ENCODE measurements at places on chromosomes 3 and 15.
A peak's percentile ranks its signal among the peaks of the same experiment; 100 is the strongest.

- no peak for DNase-seq
Observed at GRCh38 chr3:123371426-123371825, 77.5 kb downstream of the ADCY5 start.

DNA sequence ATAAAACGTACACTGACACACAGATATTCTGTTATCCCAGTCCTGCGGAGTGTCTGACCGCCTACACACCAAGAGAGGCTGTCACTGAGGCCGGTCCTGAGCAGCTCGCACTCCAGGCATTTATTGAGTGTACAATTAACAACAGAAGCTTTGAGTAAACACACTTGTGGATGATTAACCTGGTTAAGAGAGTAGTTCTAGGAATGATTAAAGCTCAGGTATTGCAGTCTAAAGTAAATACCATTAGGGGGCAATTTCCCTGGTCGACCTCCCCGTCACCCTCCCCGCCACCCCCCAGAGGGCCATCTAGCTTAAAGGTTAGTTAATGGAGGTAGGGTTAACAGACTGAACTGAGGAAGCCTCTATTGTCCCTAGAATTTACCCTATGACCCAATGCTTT, 1278.5 kb downstream of the NSUN3 start:
- no peak for DNase-seq

GRCh38 chr3:159322322-159322939, 520.6 kb downstream of the MFSD1 start:
- DNase-seq: peak; percentile 9

DNA sequence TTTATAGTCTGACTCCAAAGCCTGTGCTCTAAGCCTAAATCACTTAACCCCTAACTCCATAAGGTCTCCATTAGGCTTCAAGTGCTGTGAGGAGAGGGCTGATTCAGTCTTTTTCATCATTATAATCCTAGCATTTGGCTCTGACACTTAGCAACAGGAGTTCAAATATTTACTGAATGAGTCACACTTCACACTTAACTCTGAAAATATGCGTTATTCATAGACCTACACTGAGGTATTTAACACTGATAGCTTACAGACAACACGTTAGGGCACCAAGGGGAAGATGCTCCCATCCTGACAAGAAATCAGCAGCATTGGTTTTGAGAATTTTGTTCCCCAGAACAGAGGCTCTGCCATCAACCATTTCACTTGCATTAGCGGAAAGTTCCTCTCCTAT, 53.5 kb downstream of the MSL2 start:
- peak; percentile 87 for DNase-seq

DNA sequence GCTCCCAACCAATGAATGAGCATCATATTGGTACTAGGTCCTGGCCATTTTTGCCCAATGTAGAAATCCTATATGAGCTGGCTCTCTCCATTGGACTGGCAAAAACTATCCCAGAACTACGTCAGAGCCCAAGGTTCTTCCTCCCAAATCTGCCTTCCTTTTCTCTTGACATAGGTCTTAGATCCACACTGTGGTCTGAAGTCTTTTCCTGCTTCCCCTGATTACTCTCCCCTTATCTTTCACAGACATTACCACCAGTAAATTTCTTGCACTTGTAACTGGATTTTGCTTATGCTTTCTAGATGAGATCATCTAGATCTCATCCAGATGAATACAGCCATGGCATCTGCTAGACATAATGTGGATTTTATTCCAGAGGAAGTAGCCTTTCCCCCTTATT, 141.2 kb upstream of the GADL1 start:
- DNase-seq: no peak

GRCh38 chr3:109136523-109136922, at the start of gene C3orf85:
Gene C3orf85 (plus strand): TSS chr3:109136719. CDS start chr3:109136848, 129 bp downstream.
- no peak for DNase-seq

DNA sequence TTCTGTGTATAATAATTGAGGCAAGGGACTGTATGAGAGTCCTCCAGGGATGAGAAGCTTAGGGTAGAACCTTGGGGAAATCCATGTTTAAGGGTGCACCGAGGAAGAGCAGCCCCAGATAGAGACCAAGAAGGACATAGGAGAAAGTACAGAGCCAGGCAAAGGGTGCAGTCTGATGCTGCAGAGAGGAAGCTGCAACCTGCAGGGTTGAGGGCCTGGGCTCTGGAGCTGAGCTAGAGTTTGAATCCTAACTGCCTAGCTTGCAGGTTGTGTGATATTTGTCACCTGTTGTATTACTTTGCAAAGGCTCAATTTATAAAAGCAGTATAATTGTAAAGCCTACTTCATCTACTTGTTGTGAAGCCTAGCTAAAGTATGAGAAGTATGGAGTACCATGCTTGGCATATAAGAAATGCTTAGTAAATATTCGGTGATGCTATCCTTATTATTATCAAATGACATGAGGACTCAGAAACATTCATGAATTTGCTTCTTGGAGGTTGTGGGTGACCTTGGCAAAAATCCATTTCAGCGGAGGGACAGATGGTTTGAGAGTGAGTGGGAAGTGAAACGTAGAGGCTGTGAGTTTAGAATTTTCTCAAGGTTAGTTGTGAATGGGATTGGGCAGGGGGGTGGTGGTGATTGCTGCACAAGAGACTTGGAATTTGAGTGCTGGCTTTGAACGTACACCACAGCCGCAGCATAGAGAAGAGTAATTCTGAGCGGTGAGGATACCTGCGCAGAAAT, 43.8 kb downstream of the PLCL2 start:
- no peak for DNase-seq

DNA sequence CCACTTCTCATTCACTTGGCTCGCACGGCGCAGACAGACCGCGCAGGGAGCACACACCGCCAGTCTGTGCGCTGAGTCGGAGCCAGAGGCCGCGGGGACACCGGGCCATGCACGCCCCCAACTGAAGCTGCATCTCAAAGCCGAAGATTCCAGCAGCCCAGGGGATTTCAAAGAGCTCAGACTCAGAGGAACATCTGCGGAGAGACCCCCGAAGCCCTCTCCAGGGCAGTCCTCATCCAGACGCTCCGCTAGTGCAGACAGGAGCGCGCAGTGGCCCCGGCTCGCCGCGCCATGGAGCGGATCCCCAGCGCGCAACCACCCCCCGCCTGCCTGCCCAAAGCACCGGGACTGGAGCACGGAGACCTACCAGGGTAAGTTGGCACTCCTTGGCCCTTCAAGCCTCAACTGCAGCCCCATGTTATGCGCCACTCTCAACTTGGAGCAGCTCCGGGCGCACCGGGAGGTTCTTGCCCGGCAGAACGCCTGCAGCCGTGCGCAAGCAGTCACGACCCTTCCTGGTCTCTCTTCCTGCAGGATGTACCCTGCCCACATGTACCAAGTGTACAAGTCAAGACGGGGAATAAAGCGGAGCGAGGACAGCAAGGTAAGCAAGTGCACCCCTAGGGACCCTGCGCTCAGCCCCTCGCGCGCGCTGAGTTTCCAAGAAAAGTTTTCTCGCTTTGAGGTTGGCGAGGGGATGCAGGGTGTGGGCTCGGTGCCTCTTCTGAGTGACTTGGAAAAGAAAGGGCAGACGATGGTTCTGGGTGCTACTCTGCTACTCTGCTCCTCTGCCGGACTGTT, at the start of gene BHLHE40:
Gene BHLHE40 (plus strand): TSS at position 10 of the 801 bp plus-strand sequence. CDS start 282 bp downstream, at position 292.
- no peak for DNase-seq

DNA sequence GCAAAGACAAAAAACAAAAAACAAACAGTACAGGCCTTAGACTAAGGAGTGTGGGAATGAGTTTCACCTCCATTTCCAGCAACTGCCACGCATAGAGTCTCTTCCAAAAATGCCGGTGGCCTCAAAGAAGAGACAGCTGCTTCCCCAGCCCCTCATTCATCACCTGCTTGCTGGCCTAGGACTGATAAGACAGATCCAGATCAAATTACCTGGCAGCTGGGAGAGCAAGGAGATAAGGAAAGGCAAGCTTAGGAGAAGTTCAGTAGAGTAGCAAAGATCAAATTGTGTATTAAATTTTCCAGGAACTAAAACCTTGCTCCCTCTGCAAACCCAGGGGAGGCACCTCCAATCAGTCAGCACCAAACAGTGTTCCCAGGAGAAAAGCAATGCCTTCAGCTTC, 325.8 kb upstream of the CTNNB1 start:
- no peak for DNase-seq

DNA sequence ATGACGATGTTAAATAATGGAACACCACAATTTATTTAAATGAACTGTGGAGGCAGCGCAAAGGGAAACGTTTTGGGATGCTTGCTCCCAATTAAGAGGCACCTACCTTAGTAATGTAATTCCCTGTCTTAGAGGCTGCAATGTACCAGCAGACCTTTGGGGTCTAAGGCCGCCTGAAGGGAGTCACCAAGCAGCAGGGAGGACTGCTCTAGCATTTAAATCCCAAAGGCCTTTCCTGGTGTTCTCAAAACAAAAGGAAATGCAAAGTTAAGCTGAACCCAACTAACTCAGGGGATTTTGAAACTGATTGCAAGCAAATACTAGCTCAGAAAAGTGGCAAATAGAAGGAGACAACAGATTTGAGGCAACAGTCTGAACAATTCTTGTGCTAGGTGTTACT, 510.8 kb downstream of the GABRG3 start:
- DNase-seq: no peak

GRCh38 chr3:169457807-169458697, 205.5 kb downstream of the MECOM start:
- DNase-seq: no peak

GRCh38 chr3:168156479-168156878, 60.8 kb upstream of the GOLIM4 start:
- no peak for DNase-seq

GRCh38 chr3:171790574-171790897, 19.7 kb downstream of the PLD1 start:
- no peak for DNase-seq

GRCh38 chr3:131338948-131339640, 42.5 kb upstream of the NUDT16 start:
- DNase-seq: no peak

- peak; percentile 73 for DNase-seq
Observed at GRCh38 chr3:191412759-191413158, 48.2 kb upstream of the PYDC2 start.

DNA sequence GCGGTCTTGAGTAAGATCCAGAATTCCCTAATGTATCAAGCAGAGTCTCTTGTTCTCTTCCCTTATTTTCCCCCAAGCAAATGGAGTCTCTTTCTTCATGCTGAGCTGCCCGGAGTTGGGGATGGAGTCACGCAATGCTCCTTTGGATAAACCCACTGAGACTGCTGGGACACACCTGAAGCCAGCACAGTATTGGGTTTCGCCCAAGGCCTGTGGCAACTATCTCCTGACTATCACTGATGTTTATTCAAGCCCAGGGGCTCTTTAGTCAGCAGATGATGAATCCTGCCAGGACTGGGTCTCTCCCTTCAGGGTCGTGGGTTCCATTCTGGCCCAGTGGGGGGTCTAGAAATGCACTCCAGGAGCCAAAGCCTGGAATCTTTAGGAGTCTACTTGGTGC, 11.3 kb downstream of the USF3 start:
- no peak for DNase-seq

DNA sequence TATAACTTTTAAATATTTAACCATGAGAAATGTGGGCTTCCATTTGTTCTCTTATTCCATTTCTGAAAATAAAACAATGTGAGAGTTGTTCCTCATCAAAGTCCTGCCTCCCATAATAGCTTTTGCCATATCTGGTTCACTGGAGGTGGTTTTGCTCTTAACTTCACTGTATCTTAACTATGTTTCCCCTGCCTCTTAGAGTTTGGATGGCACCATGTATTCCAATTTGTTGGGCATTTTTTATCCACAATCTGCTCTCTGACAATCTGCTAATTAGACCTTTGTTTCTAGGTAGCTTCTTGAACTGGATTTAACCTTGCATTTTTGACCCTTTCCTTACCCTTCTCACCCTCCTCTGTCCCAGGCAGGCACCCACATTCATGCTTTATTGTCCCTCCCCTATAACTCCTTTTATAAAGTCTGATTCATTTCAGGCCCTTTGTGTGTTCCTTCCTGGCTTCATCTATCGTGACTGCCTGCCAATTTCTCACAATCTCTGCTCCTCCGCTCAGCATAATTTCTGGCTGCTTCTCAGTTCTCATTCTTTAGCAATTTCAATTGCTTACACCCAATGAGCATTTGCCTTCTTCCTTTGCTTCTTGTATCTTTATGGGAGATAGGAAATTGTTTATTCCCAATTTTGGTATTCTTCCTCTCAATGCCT, 144.2 kb upstream of the ARHGEF26 start:
- no peak for DNase-seq

DNA sequence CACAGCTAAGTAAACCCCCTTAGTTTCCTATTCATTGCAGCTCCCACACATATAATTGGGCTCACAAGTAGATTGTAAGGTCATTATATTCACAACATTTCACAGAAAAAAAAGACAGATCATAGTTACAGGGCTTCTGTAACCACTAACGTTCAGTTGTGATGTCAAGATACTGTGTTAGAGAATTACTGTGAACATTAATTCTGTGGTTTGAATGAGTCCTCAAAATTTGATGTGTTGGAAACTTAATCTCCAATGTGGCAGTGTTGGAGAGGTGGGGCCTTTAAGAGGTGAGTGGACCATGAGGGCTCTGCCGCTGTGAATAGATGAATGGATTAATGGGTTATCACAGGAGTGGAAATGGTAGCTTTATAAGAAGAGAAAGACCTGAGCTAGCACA, 21.3 kb downstream of the GRK7 start:
- no peak for DNase-seq

Measured in HFF-Myc (cell line).